ENCODE measurements at places on chromosomes 4 and X. TPM values are rescaled to one million over a fixed set of nuclear protein-coding genes. Genes with fewer than 3 reads are reported as not detected.

- H3K4me3 ChIP-seq = no peak overlapping the region
- H3K27ac ChIP-seq = no peak overlapping the region
- H3K4me1 ChIP-seq = no peaks in the 10 kb centered on the region
- H3K27me3 ChIP-seq = no peaks in the 10 kb centered on the region
- no peaks in the 10 kb centered on the region for H3K36me3 ChIP-seq
These were observed 222.4 kb downstream of the SLIT2 start for GRCh38 chr4:20474119-20474518.

The SUPT20HL1 gene
- total RNA-seq = not detected

GRCh38 chr4:88204882-88205281 lies 46.4 kb upstream of the ABCG2 start:
- no peak overlapping the region for H3K27ac ChIP-seq
- H3K4me1 ChIP-seq = no peaks in the 10 kb centered on the region
- no peak for DNase-seq
- no peaks in the 10 kb centered on the region for H3K27me3 ChIP-seq
- H3K4me3 ChIP-seq = no peak overlapping the region
- H3K36me3 ChIP-seq = no peaks in the 10 kb centered on the region

The L1CAM gene
- total RNA-seq = 9.6 TPM

The PRDM8 gene
- 15.0 TPM for total RNA-seq

DNA sequence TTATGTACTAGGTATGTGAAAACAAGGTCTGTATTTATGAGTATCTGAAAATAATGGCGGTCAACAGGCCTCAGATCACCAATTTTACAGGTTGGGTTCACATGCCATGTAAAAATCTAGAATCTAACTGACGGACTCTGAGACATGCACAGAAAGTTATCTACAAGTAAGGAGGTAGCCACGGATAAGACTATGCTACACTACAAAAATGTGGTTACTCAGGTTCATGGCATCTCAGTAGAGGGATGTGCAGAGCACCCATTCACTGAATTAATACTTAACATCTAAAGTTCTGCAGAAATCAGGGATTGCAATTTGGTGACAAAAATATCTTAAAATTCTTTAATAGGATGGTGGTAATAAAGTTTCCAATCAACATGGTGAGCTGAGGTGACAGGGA lies 155.9 kb downstream of the APBB2 start:
- H3K4me1 ChIP-seq = peaks cover 30% of the 10 kb centered on the region
- H3K4me3 ChIP-seq = no peak overlapping the region
- H3K27ac ChIP-seq = no peak overlapping the region
- DNase-seq = no peak

GRCh38 chr4:4659871-4660651 lies 118.2 kb upstream of the STX18 start:
- H3K4me3 ChIP-seq = no peak overlapping the region
- no peak overlapping the region for H3K27ac ChIP-seq
- H3K36me3 ChIP-seq = no peaks in the 10 kb centered on the region
- H3K27me3 ChIP-seq = no peaks in the 10 kb centered on the region
- no peak for DNase-seq
- no peaks in the 10 kb centered on the region for H3K4me1 ChIP-seq

DNA sequence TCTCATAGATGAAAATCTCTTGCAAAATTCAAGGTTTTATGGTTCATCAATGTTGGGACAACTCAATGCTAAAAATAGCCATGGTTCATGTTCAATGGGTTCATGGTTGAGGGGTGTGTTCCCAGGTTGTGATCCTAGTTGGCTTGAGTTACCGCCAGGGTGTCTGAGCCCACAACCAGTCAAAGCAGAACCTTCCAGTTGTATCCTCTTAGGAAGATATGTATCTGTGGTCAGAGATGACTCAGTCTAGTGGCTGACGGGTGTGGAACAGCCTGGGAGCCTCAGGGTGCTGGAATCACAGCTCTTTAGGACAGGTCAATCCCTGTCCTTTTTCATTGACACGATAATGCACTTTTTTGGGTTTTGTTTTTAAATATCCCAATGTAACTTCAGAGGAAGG lies 192.3 kb upstream of the NR3C2 start:
- H3K4me1 ChIP-seq = no peaks in the 10 kb centered on the region
- H3K4me3 ChIP-seq = no peak overlapping the region
- no peak for DNase-seq
- no peaks in the 10 kb centered on the region for H3K36me3 ChIP-seq
- H3K27ac ChIP-seq = no peak overlapping the region

- no peak overlapping the region for H3K4me3 ChIP-seq
- H3K4me1 ChIP-seq = no peaks in the 10 kb centered on the region
- DNase-seq = no peak
- no peaks in the 10 kb centered on the region for H3K27me3 ChIP-seq
- H3K27ac ChIP-seq = no peak overlapping the region
These were observed 33.9 kb downstream of the USP46 start for GRCh38 chr4:52625216-52625615.

GRCh38 chr4:88744609-88745008 lies 47.0 kb upstream of the NAP1L5 start:
- peaks cover 37% of the 10 kb centered on the region for H3K36me3 ChIP-seq
- no peaks in the 10 kb centered on the region for H3K4me1 ChIP-seq
- no peak overlapping the region for H3K4me3 ChIP-seq
- no peak overlapping the region for H3K27ac ChIP-seq
- no peaks in the 10 kb centered on the region for H3K27me3 ChIP-seq

- no peak overlapping the region for H3K27ac ChIP-seq
- DNase-seq = no peak
- no peaks in the 10 kb centered on the region for H3K4me1 ChIP-seq
- no peak overlapping the region for H3K4me3 ChIP-seq
- H3K36me3 ChIP-seq = no peaks in the 10 kb centered on the region
- no peaks in the 10 kb centered on the region for H3K27me3 ChIP-seq
These were observed 260.5 kb downstream of the TMA16 start for GRCh38 chr4:163755013-163755412.

The EGF gene
- total RNA-seq = 0.74 TPM

- no peak overlapping the region for H3K4me3 ChIP-seq
- H3K4me1 ChIP-seq = peaks cover 98% of the 10 kb centered on the region
- H3K36me3 ChIP-seq = no peaks in the 10 kb centered on the region
- H3K27me3 ChIP-seq = no peaks in the 10 kb centered on the region
- peak overlapping the region; percentile 83 for H3K27ac ChIP-seq
These were observed 34.1 kb upstream of the SPON2 start for GRCh38 chr4:1206299-1207156.

The CTAG2 gene
- total RNA-seq = not detected

The UGT2A1 gene
- total RNA-seq = not detected

The USP17L26 gene
- total RNA-seq = not detected

The BRS3 gene
- not detected for total RNA-seq

DNA sequence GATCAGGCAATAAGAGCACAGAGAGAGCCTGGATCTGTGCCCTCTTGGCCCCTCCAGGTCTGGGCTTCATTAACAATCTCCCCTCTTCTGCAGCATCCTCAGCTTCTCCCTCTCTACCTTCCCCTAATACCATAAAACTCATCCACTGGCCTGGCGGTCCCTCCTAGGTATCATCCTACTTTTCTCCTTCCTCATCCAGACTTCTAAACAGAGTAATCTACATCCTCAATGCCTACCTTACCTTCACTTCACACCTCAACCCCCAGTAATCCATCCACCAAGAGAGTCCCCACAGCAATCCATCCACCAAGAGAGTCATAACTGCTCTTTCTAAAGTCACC lies 17.0 kb downstream of the FGFBP1 start:
- DNase-seq = no peak
- H3K36me3 ChIP-seq = no peaks in the 10 kb centered on the region
- no peak overlapping the region for H3K27ac ChIP-seq
- H3K4me3 ChIP-seq = no peak overlapping the region
- H3K4me1 ChIP-seq = no peaks in the 10 kb centered on the region

The FGF13 gene
- total RNA-seq = 3.2 TPM

The KLHL2 gene
- 29.5 TPM for total RNA-seq

The IL21 gene
- not detected for total RNA-seq

The JCHAIN gene
- 2.7 TPM for total RNA-seq

The CCDC160 gene
- not detected for total RNA-seq

- no peaks in the 10 kb centered on the region for H3K36me3 ChIP-seq
- no peak overlapping the region for H3K27ac ChIP-seq
- H3K27me3 ChIP-seq = no peaks in the 10 kb centered on the region
- H3K4me3 ChIP-seq = no peak overlapping the region
- no peak for DNase-seq
These were observed 1235.5 kb upstream of the TENM3 start for GRCh38 chr4:181007751-181008150.

The CLDN22 gene
- total RNA-seq = not detected

The TEX13D gene
- total RNA-seq = not detected

The NSUN7 gene
- 5.6 TPM for total RNA-seq

The PDLIM5 gene
- total RNA-seq = 137 TPM

DNA sequence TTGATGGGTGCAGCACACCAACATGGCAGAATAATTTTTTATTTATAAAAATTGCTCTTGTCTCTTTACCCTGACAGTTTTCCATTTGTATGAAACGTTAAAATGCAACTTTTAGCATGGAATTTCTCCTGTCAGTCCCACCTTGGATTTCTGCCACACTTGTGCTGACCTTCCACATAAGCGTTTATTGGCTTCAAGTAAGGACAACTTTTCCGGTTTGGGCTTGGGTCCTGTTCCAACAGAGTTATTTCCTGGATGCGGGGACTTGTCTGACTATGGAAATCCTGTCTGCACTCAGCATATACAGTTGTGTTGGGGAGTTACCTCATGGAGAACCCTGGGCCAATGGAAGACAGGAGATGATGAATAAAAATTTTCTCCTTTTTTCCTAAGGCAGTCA lies 294.7 kb downstream of the NAF1 start:
- H3K27ac ChIP-seq = no peak overlapping the region
- no peaks in the 10 kb centered on the region for H3K4me1 ChIP-seq

DNA sequence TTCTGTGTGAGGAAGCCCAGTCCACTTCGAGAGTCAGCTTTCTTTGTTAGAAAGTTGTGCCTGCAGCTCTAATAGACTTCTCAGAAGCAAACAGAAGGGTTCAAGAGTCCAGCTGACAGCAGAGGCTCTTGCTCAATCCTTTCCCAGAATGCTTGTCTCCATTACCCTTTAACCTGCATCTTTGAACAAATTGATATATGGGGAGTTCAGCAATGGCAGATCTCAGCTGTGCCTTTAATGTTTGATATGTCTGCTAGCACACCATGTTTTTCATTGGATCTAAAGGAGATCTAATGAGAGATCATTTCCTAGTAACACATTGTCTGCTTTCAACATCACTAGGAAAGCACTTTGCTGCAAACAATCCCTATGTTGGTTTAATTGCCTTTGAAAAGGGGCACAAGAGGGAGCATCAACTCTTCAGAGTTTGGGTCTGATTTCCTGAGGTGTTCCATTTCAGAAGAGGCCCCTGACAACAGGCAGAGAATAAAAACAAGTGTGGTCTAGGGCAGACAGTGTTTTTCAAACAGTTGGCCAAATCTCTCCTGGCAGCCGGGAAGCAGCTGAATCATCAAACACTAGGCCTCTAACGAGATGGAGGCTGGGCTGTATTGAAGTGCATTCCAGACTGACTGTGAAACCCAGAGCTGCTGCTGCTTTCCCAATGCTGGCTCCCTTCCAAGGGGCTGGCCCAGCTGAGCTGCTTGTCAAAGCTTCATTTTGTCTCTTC lies 55.5 kb downstream of the LUZP4 start:
- H3K27me3 ChIP-seq = no peaks in the 10 kb centered on the region
- peak overlapping the region; percentile 42 for H3K27ac ChIP-seq
- H3K4me1 ChIP-seq = no peaks in the 10 kb centered on the region
- H3K36me3 ChIP-seq = no peaks in the 10 kb centered on the region
- DNase-seq = peak; percentile 89

The TASL gene
- total RNA-seq = 0.49 TPM

The ELK1 gene
- total RNA-seq = 18.9 TPM

DNA sequence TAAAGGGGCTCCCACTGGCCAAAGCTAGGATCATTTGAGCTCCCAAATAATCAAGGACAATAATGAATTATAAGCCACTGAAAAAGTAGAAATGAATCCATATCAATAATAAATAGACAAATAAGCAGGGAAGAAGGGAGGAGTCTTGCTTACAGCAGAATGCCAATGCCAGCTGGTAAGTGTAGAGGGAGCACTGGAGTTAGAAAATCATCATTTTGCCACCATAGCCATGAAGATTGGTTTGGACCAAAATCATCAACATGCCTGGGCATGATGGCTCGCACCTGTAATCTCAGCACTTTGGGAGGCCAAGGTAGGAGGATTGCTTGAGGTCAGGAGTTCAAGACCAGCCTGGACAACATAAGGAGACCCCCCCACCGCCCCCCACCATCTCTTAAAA lies 20.4 kb upstream of the SH3KBP1 start:
- H3K27ac ChIP-seq = no peak overlapping the region
- DNase-seq = no peak
- H3K4me1 ChIP-seq = no peaks in the 10 kb centered on the region
- no peaks in the 10 kb centered on the region for H3K36me3 ChIP-seq
- no peak overlapping the region for H3K4me3 ChIP-seq

DNA sequence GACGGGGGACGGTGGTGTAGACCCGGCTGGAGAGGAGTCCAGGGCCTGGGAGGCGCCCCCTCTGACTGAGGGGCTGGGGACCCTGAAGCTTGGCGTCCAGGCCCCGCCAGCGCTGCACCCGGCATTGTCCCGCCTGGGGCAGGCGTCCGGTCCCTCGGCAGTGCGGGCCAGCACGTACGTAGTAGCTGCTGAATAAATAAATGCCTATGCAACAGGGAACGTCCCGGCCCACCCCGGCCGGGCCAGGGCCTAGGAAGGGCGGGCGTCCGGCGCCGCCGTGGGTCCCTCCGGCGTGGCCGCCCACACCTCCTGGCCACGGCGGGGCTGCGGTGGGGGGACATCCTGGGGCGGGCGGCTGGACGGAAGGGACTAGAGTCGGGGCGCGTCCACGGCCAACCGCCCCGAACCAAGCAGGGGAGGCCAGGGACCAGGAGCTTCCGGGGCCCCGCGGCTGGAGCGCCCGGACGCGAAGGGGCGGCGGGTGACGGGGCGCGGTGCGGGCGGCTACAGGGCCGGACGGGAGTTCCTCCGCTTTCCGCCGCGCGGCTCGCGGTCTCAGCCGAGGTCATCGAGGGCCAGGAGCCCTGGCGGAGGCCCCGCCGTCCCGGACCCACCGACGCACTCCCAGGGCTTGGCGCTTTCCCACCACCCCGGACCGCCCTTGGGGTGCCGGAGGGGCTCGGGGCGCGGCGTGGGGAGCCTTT lies 886 bp upstream of the WWC2 start:
- peaks cover 15% of the 10 kb centered on the region for H3K4me1 ChIP-seq
- H3K27ac ChIP-seq = peak overlapping the region; percentile 95
- H3K27me3 ChIP-seq = no peaks in the 10 kb centered on the region
- no peak for DNase-seq

DNA sequence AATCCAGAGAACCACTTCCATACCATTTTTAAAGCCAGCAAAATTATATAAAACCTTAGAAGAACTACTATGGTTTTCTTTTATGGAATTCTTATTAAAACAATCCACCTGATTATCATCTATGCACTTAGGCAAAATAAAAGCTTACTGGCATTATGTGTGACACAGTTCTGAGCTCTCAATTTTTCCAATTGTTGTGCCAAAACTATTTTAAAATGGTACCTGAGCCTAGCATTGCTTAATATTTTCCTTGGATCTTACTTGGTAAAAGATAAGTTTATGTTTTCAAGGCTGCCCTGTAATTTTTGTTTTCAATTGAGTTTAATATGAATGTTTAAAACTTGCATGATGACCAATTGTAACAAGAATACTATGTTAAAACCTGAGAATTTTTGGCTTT lies 201.3 kb downstream of the MAD2L1 start:
- no peaks in the 10 kb centered on the region for H3K27me3 ChIP-seq
- no peak overlapping the region for H3K4me3 ChIP-seq
- H3K36me3 ChIP-seq = no peaks in the 10 kb centered on the region
- H3K4me1 ChIP-seq = no peaks in the 10 kb centered on the region
- no peak for DNase-seq
- no peak overlapping the region for H3K27ac ChIP-seq

GRCh38 chr4:3827616-3828492 lies 61.7 kb downstream of the ADRA2C start:
- H3K36me3 ChIP-seq = no peaks in the 10 kb centered on the region
- peaks cover 14% of the 10 kb centered on the region for H3K4me1 ChIP-seq
- no peak overlapping the region for H3K27ac ChIP-seq

The QRFPR gene
- total RNA-seq = not detected

The PRRG3 gene
- 0.98 TPM for total RNA-seq

All from vagina (tissue), 2 donors.